HFF-Myc (cell line): ENCODE measurements at places on chromosomes 4 and X.

GRCh38 chr4:78684325-78685079 lies 91.6 kb upstream of the BMP2K start:
- no peak for DNase-seq

DNA sequence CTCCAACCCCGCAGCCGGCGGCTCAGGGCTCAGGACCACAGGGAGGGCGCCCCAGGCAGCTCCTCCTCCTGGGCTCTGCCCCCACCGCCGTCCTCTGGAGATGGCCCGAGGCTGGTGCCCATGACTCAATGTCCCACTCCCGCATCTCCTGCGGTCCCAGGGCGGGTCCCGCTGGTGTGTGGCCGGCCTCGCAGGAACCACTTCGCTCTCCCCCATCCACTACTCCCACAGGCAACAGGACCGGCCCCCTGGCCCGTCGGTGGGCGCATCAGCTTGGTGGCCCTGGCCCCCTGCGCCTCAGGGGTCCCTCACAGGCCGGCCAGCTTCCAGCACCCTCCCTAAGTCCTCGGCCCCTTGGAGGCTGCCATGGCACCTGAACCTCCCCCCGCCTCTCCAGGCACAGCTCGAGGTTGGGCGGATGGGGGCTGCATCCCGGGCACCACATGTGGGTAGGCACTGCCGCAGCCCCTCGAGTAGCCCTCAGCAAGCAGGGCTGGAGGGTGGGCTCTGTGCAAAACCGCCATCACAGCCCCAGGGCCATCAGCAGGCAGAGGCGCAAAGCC lies 22.8 kb upstream of the SPON2 start:
- no peak for DNase-seq

- no peak for DNase-seq
Observed at GRCh38 chr4:173009129-173009823, 159.3 kb upstream of the GALNT7 start.

DNA sequence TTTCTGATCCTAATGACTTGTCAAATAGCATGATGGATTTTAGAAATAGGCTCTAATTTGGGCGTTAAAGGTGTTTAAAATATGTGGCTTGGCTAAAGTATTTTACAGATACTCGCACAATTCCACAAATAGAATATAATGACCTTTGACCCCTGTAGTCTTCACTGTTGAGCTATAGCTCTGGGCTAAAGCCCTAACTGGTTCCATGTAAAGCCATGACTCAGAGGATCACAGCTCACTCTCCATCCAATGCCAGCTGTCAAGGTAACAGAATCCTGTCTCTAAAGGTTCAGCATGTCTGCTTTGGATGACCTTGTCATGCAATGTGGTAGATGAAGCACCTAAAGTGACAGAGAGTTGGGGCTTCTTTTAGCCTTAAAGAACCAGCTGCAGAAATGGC lies 42.5 kb downstream of the TLR10 start:
- DNase-seq = no peak

DNA sequence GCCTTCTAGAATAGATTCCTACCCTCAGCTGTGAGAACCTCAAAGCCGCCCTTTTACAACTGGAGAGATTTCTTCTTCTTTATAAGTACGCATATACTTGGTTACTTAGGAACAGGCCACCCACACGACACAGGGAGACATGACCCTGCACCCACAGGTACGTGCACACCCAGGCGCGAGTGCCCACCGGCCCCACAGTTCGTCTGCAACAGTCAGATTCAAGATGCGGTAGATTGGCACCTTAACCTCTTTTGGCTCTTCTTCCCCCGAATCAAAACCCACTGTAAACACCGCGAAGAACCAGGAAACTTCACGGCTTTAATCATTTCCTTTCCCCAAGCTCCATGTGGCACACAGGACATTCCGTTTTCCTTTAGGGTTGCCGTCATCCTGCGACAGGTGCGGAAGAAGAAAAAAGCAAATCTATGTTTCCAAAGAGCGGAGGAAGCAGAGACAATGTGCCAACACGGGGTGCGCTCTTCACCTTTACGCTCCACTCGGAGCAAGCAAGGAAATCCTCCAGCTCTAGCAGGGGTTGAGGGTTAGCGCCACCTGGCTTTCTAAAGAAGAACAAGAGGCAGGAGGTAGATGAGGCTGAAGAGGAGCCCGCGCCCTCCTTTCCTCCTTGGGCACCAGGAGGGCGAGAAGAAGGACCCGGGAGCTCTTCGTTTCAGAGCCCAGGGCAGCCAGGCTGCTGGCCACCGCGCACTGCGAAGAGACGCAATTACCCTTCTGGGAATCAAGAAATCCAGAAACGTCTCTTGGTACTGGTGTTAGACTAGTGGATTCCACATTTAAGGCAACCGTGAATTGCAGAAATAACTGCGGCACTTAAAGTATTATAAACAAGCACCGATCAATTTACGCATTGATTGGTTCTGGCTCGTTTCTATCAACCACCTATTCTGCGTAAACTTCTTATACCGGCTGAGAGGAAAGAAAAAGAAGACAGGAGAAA lies 35.7 kb downstream of the HAND2 start:
- DNase-seq = peak; percentile 33

DNA sequence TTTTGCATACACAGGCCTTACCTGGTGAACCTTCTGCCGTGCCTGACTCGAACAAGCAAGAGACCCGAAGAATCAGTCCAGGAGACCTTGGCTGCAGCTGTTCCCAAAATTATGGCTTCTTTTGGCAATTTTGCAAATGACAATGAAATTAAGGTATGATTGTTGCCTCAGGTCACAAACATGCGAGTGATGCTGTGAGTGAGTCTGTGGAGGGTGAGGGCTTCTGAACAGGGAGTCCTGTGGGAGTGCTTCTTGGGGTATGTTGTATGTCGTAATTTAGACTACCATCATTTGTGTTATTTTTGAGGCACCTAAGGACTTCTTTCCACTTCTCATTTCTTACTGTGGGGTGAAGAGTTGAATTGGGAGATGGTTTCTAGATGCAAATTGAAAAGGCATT lies 32.8 kb downstream of the HTT start:
- DNase-seq = no peak
